ENCODE measurements at places on chromosomes 4 and X.
A peak's percentile ranks its signal among the peaks of the same experiment; 100 is the strongest.

GRCh38 chr4:75723163-75724065 is 963 bp upstream of the USO1 start:
- no peaks in the 10 kb centered on the region for H3K27me3 ChIP-seq
- peak overlapping the region; percentile 28 for H3K4me3 ChIP-seq
- H3K27ac ChIP-seq: peak overlapping the region; percentile 97
- peaks cover 42% of the 10 kb centered on the region for H3K4me1 ChIP-seq

- no peaks in the 10 kb centered on the region for H3K4me1 ChIP-seq
- H3K36me3 ChIP-seq: no peaks in the 10 kb centered on the region
- H3K27ac ChIP-seq: no peak overlapping the region
- H3K27me3 ChIP-seq: no peaks in the 10 kb centered on the region
Observed at GRCh38 chrX:10926404-10926803, 184.7 kb upstream of the HCCS start.

GRCh38 chr4:74480267-74480666 is 35.3 kb downstream of the AREG start:
- H3K27ac ChIP-seq: no peak overlapping the region
- no peaks in the 10 kb centered on the region for H3K4me1 ChIP-seq
- H3K27me3 ChIP-seq: no peaks in the 10 kb centered on the region
- DNase-seq: no peak
- no peak overlapping the region for H3K4me3 ChIP-seq
- H3K36me3 ChIP-seq: no peaks in the 10 kb centered on the region

DNA sequence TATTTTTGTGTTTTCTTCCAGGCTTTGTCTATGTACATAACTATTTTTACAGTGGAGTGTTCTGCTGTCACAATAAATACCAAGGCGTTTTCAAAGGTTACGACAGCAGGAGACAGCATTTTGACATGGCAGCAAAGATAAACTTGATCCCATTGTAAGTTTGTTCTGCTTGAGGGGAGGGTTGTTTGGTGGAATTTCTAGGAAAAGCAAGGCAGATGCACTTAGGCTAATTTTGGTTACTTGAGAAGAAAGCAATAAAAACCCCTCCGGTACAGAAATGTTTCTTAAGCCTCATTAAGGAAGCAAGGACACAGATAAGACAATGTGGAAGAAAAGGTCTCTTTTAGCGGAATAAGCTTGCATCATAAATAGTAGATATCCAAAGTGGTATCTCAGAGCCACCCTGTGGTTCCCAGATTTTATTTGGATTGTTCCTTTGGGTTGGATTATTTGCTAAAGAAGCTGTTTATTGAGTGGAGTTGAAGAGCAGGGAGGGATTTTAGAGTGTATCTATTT is 54.3 kb downstream of the CLCN5 start:
- no peak for DNase-seq
- no peaks in the 10 kb centered on the region for H3K36me3 ChIP-seq
- H3K4me3 ChIP-seq: no peak overlapping the region
- no peak overlapping the region for H3K27ac ChIP-seq
- no peaks in the 10 kb centered on the region for H3K27me3 ChIP-seq

DNA sequence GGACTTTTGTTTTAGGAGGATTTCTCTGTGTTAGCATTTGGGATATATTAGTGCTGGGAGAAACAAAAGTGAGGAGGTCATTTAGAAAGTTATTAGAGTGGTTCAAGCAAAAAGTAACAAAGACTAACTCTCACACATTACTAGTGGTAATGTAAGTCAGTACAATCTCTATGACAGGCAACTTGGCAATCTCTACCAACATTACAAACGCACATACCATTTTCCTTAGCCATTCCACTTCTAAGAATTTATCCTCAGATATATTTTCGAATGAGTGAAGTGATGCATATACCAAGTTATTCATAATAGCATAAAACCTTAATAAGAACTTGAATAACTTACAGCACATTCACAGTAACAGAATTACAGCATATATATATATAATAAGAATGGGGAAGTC is 146.2 kb downstream of the PRSS12 start:
- H3K27me3 ChIP-seq: no peaks in the 10 kb centered on the region
- no peaks in the 10 kb centered on the region for H3K4me1 ChIP-seq
- no peaks in the 10 kb centered on the region for H3K36me3 ChIP-seq

GRCh38 chr4:150080875-150081274 is 2.6 kb downstream of the DCLK2 start:
- peaks cover 17% of the 10 kb centered on the region for H3K4me1 ChIP-seq
- no peaks in the 10 kb centered on the region for H3K36me3 ChIP-seq
- no peak for DNase-seq
- H3K27me3 ChIP-seq: no peaks in the 10 kb centered on the region

GRCh38 chr4:21450331-21450730 is 498.2 kb downstream of the KCNIP4 start:
- H3K4me1 ChIP-seq: no peaks in the 10 kb centered on the region
- H3K4me3 ChIP-seq: no peak overlapping the region
- H3K36me3 ChIP-seq: no peaks in the 10 kb centered on the region
- H3K27me3 ChIP-seq: no peaks in the 10 kb centered on the region
- DNase-seq: no peak

GRCh38 chr4:177557416-177557815 is 115.2 kb upstream of the AGA start:
- no peaks in the 10 kb centered on the region for H3K27me3 ChIP-seq
- H3K27ac ChIP-seq: no peak overlapping the region
- no peak for DNase-seq
- H3K36me3 ChIP-seq: no peaks in the 10 kb centered on the region

- no peak overlapping the region for H3K4me3 ChIP-seq
- H3K27me3 ChIP-seq: no peaks in the 10 kb centered on the region
- DNase-seq: no peak
Observed at GRCh38 chr4:52889354-52889753, 27.2 kb downstream of the RASL11B start.

GRCh38 chr4:9904976-9905587 is 116.2 kb downstream of the SLC2A9 start:
- H3K4me1 ChIP-seq: no peaks in the 10 kb centered on the region
- no peaks in the 10 kb centered on the region for H3K27me3 ChIP-seq
- no peak overlapping the region for H3K27ac ChIP-seq

GRCh38 chr4:113566015-113566795 is 195.3 kb downstream of the CAMK2D start:
- no peaks in the 10 kb centered on the region for H3K36me3 ChIP-seq
- DNase-seq: no peak

DNA sequence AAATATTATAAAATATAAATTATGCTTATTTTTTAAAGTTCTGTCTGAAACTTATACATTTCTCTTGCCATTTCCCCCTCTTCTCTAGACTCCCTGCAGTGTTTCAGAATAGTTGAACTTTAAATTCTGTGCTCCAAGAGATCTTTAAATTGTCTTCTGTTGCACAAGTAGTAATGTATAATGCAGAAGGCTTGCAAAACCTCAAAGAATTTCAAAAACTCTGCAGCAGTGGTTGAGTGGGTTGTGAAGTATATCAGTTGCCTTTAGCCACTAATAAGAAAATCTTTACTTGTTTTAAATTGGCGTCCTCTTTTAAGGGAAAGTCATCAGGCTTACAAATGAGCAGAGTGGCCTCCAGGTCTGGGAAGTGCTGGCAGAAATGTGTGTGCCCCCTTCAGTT is 1153.3 kb upstream of the PABPC4L start:
- H3K36me3 ChIP-seq: no peaks in the 10 kb centered on the region
- H3K27ac ChIP-seq: no peak overlapping the region
- DNase-seq: no peak
- H3K27me3 ChIP-seq: no peaks in the 10 kb centered on the region

GRCh38 chr4:30536231-30536630 is 183.9 kb upstream of the PCDH7 start:
- no peak overlapping the region for H3K27ac ChIP-seq
- DNase-seq: no peak
- no peaks in the 10 kb centered on the region for H3K4me1 ChIP-seq
- no peaks in the 10 kb centered on the region for H3K36me3 ChIP-seq

DNA sequence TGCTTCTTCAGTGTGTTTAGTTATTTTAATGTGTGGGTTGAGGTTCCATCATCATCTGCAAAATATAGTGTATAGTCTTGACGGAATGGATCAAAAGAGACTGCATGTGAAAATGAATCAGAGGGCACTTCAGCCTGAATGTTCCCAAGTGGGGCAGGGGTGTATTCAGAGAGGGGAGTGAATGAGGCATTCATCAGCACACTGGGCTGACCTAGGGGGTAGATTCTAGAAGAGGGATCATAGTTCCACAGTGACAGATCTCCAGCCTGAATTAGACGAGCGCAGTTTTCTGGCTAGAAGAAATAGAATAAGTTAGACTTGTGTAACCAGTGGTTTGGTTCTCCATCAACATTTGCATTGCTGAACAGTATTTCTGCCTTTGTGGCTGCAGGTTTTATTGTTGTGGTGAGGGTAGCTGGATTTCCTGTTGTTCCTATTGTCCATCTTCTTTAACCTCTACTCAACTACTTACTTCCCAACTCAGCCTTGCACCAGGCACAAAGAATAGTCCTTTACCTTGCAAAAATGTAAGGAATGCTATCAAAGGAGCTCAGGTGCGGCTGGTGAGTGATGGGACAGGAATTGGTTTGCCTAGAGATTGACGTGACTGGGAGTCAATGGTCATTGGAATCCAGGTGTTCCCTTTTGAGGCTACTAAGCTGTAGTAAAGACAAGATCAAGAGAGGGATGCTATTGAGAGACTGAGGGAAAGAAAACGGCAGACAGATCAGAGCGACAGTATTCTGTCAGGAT is 50.9 kb downstream of the NAP1L5 start:
- H3K4me3 ChIP-seq: no peak overlapping the region
- H3K4me1 ChIP-seq: no peaks in the 10 kb centered on the region
- no peak for DNase-seq
- no peaks in the 10 kb centered on the region for H3K36me3 ChIP-seq

- no peaks in the 10 kb centered on the region for H3K36me3 ChIP-seq
- no peak overlapping the region for H3K27ac ChIP-seq
- no peak for DNase-seq
- no peaks in the 10 kb centered on the region for H3K27me3 ChIP-seq
- H3K4me1 ChIP-seq: peaks cover 4% of the 10 kb centered on the region
Observed at GRCh38 chr4:23855912-23856605, 33.8 kb downstream of the PPARGC1A start.

DNA sequence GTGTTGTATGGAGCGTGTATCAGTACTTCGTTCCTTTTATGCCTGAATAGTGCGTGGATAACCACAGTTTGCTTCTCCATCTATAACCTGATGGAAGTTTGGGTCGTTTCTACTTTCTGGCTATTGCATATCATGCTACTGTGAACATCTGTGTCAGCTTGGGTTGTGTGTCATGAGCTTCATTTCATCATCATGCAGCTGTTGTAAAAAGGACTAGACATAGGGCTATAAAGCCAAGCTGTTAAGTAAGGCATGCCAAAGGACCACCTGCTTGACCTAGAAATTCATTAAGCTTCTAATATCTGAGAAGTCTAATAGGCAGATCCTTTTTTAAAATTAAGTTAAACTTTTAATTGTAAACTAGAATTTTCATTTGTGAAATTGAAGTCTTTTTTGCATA is 18.4 kb downstream of the SMS start:
- H3K27ac ChIP-seq: no peak overlapping the region
- no peak for DNase-seq
- peaks cover 7% of the 10 kb centered on the region for H3K4me1 ChIP-seq
- H3K27me3 ChIP-seq: no peaks in the 10 kb centered on the region

- H3K4me1 ChIP-seq: no peaks in the 10 kb centered on the region
- H3K36me3 ChIP-seq: no peaks in the 10 kb centered on the region
- no peak overlapping the region for H3K27ac ChIP-seq
- H3K4me3 ChIP-seq: no peak overlapping the region
- no peak for DNase-seq
Observed at GRCh38 chr4:54556587-54556986, 101.2 kb upstream of the KIT start.

DNA sequence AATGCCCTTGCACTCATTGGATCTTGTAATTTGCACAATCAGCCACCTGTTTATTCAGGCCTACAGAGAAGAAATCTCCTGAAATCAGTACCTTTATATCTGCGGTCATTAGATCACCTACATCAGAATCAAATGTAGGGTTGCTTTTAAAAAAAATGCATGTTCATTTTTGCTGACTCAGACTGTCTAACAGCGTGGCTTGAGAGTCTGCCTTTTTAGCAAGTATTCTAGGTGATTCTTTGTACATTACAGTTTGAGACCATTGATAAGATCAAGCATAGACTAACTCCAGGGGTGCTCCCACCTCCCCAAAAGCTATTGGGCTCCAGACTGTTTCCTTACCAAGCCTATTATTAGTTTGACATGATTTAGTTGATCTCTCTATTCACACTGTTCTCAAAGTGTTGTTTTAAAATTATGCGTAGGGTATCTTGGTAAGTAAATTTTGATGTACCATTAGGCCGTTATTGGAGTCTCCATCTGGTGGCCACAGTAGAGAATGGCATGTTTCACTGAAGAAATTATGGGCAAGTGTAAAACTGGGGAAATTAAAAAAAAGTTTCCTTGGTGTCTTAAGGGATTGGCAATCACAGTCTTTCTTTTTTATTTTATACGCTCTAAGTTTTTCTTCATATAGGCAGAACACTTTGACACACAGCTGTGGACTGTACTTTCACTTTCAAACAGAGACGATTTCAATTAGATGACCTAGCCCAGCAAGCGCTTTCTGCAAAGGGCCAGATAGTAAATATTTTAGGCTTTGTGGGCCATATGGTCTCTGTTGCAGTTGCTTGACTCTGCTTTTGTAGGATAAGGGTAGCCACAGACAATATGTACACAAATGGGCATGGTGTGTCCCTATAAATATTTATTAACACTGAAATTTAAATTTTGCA is 33.7 kb upstream of the MSL3 start:
- no peaks in the 10 kb centered on the region for H3K36me3 ChIP-seq
- no peak for DNase-seq
- H3K27ac ChIP-seq: no peak overlapping the region
- H3K4me3 ChIP-seq: no peak overlapping the region

DNA sequence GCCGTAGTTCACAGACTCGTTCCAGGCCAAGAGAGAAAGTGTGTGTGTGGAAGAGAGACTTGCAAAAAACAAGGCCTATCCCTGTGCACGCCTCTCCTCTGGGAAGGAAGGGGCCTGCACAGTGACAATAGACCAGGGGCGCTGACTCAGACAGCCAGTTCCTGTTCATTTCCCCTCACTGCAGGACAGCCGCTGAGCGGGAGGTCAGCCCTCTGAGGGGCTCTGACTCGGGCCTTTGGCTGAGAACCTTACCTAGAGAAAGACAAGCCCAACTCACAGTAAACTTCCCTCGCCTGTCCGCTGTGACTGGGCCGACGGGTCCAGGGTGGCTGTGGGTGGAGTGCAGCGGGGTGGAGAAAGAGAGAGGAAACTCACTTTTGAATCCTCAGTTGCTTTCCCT is 52.1 kb downstream of the RTL5 start:
- no peaks in the 10 kb centered on the region for H3K36me3 ChIP-seq
- H3K4me3 ChIP-seq: no peak overlapping the region
- no peak overlapping the region for H3K27ac ChIP-seq
- H3K27me3 ChIP-seq: peaks cover 10% of the 10 kb centered on the region

GRCh38 chr4:5874811-5875449 is 18.0 kb downstream of the CRMP1 start:
- no peak for DNase-seq
- no peaks in the 10 kb centered on the region for H3K4me1 ChIP-seq
- no peak overlapping the region for H3K27ac ChIP-seq
- no peaks in the 10 kb centered on the region for H3K27me3 ChIP-seq
- H3K4me3 ChIP-seq: no peak overlapping the region
- H3K36me3 ChIP-seq: no peaks in the 10 kb centered on the region

- no peaks in the 10 kb centered on the region for H3K27me3 ChIP-seq
- no peak overlapping the region for H3K4me3 ChIP-seq
- H3K27ac ChIP-seq: peak overlapping the region; percentile 87
- no peaks in the 10 kb centered on the region for H3K36me3 ChIP-seq
Observed at GRCh38 chr4:38670939-38671591, 7.1 kb downstream of the KLF3 start.

- DNase-seq: no peak
- no peaks in the 10 kb centered on the region for H3K4me1 ChIP-seq
- no peaks in the 10 kb centered on the region for H3K36me3 ChIP-seq
Observed at GRCh38 chr4:128006592-128006991, 41.4 kb downstream of the ABHD18 start.

GRCh38 chr4:52111995-52112394 is 60.9 kb downstream of the SPATA18 start:
- DNase-seq: no peak
- no peaks in the 10 kb centered on the region for H3K27me3 ChIP-seq
- no peaks in the 10 kb centered on the region for H3K4me1 ChIP-seq
- no peak overlapping the region for H3K27ac ChIP-seq
